ENCODE measurements at places on chromosomes 2 and 18.

DNA sequence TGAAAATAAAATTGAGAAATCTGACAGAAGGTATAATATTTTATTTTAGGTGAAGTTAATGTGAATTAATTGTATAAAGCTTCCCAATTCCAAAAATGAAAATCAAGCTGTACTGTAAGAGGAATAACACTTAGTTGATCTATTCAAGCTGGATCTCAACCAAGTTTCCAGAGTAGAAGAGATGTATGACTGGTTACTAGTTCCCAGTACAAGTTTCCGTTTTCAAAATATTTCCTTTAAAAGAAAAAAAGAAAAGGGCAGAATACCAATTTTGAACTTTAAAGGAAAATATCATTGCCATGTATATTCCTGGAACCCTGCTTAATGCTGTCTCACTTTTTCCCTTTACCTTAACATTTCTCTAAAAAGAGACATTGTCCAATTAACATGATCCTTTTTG, 308.5 kb downstream of the IRS1 start:
- DNase-seq: no peak

DNA sequence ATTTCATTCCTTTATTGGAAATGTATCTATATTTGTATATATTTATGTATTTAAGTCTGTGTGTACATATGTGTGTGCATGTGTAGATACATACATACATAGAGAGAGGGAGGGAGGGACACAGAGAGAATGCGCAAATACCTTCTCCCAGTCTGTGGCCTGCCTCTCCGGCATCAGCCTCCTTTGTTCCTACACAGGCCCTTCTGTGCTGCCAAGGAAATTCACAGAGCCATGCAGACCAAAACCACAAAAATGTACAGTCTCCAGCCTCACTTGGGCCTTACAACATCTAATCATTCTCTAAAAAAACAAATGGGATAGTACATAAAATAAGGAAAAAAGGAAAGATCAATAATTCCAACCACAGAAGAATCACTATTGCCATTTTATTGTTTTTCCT, 8.8 kb upstream of the CRACDL start:
- no peak for DNase-seq

DNA sequence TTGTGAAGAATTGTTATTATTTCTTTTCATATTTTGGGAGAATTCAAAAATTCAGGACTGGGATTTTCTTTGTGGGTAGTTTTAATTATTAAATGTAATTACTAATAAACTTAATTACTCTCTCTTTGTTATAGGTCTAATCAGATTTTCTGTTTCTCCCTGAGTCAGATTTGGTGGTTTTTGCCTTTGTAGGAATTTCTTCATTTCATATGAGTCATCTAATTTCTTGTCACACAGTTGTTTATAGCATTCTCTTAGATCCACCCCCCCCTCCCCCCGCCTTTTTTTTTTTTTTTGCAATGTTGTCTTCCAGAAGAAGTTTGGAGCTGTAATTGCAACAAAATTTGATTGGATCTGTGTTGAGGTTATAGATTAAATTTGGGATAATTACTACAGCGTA, 26.0 kb upstream of the GALR1 start:
- no peak for DNase-seq

- no peak for DNase-seq
These were observed 91.4 kb downstream of the COPS8 start for GRCh38 chr2:237177052-237177451.

- DNase-seq: no peak
These were observed 6.3 kb downstream of the TNFAIP6 start for GRCh38 chr2:151363709-151364108.

DNA sequence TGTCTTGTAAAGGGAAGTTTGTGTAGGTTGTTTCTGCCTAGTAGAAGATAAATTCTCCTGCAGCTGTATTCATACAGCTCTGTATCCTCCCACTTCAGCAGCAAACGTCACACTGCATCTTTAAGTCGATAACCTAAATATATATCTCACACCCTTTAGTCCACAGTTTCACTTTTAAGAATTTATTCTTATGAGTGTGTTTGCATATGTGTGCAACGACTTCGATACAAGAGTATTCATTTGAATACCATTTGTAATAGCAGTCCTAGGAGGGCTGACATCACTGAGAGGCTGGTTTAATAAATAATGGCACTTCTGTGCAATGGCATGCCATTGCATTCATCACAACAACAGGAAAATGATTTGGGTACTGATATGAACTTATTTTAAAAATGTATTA, 63.8 kb upstream of the MSH6 start:
- no peak for DNase-seq

DNA sequence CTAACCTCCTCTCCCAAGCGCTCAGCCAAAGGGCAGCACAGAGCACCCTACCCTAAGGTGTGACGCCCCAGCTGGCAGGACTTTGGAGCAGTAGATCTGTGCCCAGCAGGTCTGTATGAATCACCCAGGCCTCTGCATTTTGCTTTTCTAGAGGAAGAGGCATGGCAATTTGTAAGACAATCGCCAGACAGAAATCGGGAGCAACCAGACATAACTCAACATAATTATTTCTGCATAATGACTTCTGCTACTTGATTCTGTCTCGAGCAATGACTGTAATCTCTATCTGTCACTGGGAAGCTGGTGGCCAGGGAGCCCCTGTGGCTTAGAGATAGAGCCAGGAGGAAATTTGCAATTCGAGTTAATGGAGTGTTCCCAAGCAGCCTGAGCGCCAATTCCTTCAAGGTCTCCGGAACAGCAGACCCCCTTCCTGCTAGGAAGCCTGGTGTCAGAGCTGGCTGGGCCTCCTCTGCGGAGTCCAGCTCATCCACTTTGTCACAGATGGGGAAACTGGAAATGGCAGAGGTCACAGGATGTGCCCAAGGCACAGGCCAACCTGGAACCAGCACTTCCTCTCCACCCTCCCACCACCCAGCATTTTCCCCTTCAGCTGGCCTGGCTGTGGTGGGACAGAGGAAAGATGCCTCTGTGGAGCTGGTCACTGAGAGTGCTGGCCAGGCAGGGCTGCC, 55.0 kb downstream of the ODC1 start:
- no peak for DNase-seq

GRCh38 chr2:170813611-170814532, 2.8 kb upstream of the GAD1 start:
- no peak for DNase-seq

Data from cortex of kidney (tissue), 1 donor.